ENCODE measurements at places on chromosomes 6 and 20. TPM values are rescaled to one million over a fixed set of nuclear protein-coding genes. Genes with fewer than 3 reads are reported as not detected.

DNA sequence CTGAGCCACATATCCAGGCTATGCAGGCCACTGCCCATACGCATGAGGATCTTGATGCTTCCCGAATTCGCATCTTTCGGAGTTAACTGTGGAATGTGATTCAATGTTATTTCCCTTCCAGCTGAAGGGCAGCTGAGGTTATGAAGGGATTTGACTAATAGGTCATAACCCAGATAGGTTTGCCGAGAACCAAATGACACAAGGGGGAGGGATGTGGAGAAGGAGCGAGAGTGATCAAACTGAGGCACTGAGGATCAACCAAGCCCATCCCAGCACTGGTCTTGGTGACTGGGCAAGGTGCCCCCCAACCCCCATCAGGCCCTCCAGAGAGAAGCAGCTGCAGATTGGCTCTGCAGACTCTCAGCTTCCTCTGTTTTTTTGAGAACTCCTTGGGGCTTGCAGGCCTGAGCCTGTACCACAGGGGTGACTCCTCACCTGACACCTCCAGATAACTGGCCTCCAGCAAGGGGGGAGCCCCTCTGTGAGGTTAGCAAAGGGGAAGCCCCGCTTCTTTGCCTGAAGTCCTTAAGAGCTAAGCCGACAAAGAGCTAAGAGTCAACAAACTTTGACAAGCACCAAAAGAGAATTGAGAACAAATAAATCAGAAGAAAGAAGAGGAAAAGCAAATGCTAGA, 185.9 kb downstream of the PDE7B start:
- DNase-seq: no peak

DNA sequence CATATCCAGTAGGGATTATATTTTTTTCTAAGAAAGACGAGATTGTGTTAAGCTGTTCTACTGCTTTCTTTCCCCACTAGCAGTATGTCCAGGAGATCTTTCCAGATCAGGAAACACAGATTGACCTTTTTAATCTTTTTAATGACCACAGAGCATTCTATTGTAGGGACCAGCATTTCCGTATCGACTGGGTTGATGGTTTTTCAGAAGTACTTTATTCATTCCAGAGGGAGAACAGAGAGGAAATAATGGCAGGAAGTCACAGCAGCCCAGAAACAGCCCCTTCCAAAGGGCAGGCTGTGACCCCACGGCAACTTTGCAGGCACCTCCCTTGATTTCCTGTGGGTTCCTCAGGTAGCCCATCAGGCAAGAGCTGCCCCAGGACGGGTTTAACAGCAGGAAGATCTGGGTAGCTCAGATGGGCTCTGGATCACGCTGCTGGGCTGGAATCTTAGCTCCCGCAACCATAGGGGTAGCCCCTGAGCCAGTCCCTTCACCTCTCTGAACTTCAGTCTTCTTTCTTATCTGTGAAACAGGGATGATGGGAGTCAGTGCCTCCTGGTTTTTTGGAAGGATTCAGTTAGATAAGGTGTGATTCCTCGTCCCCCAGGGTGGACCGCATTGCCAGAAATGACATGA, 23.8 kb upstream of the CHMP4B start:
- DNase-seq: no peak

The SLC17A1 gene
- not detected for total RNA-seq

DNA sequence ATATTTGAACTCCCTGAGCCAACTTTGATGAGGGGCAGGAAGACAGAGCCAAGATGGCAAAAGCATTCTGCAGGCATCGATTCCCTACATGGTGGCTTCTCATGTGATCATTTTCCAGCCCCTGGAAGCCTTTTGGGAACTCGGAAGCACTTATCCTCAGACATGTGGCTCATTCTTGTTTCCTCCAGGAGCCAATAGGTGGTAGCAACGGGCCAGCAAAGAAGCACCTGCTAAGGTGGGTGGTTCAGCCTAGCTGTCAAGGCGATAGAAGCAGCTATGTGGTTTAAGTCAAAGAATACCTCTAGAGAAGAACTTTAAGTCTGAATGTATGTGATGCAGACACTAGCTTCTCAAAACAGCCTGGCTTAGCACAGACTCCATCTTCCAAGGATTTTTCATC, 64.9 kb upstream of the PAX1 start:
- no peak for DNase-seq

DNA sequence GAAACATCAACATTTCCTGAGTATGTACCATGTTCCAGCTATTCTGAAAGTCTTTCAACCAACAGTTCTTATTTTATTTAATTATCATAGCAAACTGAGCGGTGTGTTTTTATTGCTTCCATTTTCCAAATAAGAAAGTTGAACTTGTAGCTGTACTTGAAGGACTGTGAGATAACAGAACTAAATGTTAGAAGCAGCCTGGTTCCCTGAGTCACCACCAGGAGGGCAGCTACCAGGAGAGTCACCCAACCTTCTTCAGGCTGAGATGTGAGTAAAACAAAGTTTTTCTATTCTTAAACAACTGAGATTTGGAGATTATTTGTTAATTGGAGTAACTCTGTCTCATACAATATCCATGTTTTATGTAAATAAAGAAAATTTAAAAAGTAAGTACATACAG, 403.4 kb downstream of the PKHD1 start:
- DNase-seq: no peak

The KIF13A gene
- total RNA-seq: 43.8 TPM

DNA sequence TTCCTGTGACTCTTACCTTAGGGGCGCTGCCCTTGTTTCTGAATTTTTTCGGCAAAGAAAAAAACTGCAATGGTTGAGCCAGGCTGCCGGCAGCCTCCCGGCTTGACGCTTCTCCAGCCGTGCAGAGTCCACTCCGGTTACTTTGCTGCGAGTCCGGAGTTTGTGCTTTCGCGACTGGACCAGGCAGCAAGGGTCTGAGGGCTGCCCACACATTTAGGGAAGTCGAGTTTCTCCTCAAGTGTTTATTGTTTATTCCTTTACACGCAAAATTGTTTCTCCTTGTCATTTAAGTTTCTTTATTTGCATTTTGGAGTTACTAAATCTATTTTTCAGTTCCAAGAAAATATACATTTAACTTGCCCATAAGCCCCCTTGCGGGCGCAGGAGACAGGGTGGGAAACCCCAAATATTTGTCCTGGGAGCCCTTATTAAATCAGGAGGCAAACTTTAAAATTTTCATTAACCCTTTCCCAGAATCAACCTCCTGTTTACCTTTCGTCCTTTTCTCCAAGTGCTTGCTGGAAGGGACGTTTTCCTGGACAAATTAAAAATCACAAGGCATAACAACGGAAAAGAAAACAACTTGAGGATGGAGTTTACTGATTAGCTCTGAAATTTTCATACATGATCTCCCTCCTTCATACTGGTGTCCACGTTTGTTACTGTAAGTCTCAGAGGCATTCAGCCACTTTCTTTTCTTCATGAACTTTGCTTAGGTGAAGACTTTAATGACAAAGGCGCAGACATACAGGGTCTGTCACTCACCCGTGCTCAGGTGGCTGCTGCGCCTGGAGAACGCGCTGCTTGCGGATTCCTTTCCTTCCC, 1.7 kb upstream of the PDE10A start:
- no peak for DNase-seq

Data from omental fat pad (tissue), 4 donors.